Type B pancreatic cell (in vitro differentiated cells): ENCODE measurements at places on chromosomes 12 and 14. TPM values are rescaled to one million over a fixed set of nuclear protein-coding genes. Genes with fewer than 3 reads are reported as not detected.

KRT75 gene
- total RNA-seq, result not detected in 2 replicates

SLC25A21 gene
- total RNA-seq, result 0.55 and 0.58 TPM in 2 replicates

NFATC4 gene
- 33.8 and 130 TPM in 2 replicates for total RNA-seq

INSM2 gene
- total RNA-seq, result 0.12 and 0.26 TPM in 2 replicates
